ENCODE measurements at places on chromosomes 1 and 21. TPM values are rescaled to one million over a fixed set of nuclear protein-coding genes. Genes with fewer than 3 reads are reported as not detected.

Gene PTGS2
- 19.5 TPM for total RNA-seq

Gene LRRC39
- total RNA-seq, result not detected

Gene HSD3B2
- total RNA-seq, result not detected

Gene CRNN
- total RNA-seq, result not detected

- DNase-seq, result no peak
These were observed 15.9 kb downstream of the PTPRF start for GRCh38 chr1:43546388-43547100.

DNA sequence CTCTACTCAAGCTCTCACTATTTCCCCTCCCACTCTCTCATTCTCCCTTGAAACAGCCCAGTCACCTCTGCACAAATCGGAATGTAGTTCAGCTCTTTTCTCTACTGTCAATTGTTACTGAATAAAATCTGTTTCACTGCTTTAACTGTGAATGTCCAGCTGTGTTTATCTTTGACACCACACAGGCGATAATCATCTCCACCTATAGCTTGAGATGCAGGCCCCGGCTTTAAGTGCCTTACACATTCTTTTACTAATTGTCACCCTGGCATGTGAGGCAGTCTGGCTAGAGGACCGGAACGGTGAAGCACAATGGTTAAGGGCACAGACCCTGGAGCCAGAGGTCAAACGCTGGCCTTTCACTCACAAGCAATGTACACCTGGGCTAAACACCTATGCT, 122.8 kb upstream of the C8B start:
- DNase-seq, result no peak

GRCh38 chr1:154747740-154748404, 122.2 kb downstream of the KCNN3 start:
- DNase-seq, result no peak

GRCh38 chr1:54604051-54604450, 19.3 kb downstream of the FAM151A start:
- DNase-seq, result no peak

DNA sequence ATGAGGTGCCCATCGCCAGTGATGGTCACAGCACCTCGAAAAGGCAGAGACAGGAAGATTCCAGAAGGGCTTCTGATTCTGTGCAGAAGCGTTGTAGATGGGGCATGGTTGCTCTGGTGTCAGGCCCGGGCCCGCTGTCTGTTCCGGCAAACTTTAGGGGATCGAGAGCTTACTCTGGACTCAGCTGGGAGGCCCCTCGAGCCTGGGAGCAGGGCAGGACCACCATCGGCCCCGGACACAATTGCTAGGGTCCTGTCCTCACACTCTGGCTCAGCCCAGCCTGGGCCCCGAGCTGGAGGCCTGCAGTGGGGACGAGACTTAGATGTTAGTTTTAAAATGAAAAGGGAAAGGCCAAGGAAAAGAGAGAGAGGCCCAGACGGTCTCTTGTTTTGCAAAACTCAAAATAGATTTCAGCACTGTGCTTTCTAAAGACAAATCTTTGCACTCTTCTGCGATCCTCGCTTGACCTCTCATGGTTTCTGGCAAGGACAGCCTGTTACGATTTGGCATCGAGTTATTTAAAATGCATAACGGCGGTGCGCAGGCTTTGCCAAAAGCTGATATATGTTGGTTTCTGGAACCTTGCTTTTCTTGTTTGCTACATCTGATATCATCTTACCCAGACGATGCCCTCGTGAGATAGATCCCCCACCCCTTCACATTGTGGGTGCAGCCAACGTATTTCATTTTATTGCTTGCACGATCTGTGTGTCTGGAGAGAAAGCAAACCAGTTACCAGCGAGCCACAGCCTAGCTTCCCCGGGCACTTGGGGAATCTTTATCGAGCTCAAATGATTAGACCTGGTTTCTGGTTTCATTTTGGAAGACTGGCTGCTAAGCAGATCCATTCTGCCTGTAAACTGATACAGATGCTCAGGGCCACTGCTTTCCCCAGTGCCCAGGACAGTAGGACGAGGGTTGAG, 58.0 kb downstream of the PRDM16 start:
- no peak for DNase-seq

- DNase-seq, result no peak
These were observed 39.0 kb downstream of the NEXN start for GRCh38 chr1:77927414-77927813.
